Stimulated activated CD4-positive, alpha-beta T cell treated with anti-CD3 and anti-CD28 coated beads, Interleukin-1b, Interleukin-23, amount 100 ng/mL, for 1 hour (primary cell): ENCODE measurements at places on chromosomes 16 and 17.

DNA sequence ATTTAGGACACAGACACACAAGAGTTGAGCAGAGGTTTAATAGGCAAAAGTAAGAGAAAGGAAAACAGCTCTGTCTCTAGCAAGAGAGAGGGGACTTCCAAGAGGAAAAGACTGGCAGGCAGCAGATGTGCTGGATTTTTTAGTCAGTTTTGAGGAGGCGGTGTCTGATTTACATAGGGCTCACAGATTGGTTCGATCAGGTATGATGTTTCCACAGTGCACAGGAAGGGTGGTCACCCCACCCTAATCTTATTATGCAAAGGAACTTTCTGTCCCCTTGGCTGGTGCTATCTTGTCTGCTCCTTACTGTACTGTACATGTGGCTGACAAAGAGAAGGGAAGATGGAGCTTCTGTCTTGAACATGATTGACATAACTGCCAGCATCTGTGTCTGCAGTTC, 25.3 kb downstream of the BFAR start:
- DNase-seq = no peak

DNA sequence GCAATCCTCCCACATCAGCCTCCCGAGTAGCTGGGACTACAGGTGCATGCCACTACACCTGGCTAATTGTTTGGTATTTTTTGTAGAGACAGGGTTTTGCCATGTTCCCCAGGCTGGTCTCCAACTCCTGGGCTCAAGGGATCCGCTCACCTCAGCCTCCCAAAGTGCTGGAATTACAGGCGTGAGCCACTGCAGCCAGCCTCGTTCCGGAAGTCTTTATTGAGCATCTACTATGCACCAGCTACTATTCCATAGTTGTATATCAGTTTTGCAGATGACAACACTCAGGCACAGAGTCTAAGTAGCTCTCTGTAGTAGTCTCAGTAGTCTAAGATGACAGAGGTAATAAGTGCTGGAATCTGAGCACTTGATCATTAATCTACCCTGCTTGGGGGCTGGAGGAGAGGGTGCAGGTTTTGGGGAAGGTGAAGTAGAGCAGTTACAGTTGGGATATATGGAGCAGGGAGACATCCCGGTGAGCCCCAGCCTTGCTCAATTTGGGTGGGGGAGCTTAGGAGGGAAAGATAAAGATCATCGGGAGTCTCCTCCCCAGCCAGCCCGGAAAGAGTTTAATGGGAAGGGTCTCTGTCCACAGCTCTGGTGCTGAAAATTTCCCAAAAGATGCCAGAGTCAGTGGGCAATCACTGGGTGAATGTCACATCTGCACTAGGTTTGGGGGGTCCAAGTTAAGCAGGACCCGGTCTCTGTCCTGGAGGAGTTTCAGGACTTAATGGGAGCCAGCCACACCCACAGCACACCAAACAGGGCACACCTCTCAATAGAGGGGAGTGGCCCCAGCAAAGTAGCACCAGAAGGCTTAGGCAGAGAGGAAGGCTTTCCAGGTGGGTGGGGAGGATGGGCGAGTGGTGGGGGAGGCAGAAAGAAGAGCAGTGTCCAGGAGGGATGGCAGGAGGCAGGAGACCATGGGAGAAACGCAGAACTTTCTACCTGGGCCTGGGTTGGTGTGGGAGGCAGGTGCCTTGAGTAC, 1.7 kb downstream of the OTOP3 start:
- DNase-seq = no peak

DNA sequence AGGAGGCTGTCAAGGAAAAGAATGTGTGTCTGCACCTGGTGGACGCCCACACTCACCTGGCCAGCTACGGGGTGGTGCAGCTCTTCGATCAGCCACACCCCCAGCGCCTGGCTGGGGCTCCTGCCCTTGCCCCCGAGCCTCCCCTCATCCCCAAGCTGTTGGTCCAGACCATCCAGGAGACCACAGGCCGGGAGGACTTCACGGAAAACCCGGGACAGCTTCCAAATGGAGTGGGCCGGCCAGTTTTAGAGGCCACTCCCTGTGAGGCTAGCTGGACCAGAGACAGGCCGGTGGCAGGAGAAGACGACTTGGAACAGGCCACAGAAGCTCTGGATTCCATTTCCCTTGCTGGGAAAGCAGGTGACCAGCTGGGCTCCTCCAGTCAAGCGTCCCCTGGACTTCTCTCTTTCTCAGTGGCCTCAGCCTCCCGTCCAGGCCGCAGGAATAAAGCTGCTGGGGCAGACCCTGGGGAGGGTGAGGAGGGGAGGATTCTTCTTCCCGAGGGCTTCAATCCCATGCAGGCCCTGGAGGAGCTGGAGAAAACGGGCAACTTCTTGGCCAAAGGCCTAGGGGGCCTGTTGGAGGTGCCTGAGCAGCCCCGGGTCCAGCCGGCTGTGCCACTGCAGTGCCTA, 2.2 kb downstream of the WDR81 start:
- DNase-seq = no peak

- DNase-seq = no peak
These were observed 25.0 kb downstream of the HNF1B start for GRCh38 chr17:37719866-37720265.

DNA sequence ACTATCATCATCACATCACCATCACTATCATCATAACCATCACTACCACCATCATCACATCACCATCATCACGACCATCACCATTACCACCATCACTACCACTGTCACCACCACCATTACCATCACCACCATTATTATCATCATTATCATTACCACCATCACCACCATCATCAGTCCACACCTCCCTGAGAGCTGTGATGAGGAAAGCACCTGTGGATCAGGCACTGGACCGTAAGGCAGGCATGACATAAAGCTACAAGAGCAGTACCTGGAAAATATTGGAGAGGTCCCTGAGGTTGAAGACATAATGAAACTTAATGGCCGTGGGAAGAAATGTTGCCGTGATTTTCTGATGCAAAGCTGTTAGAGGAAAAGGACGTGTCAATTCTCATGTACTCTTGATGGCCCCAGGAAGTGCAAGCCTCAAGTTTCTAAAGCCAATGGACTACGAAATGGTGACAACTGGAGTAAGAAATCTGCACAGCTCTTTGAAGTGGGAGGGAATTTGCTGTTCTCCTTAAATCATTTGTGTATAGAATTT, 98.4 kb downstream of the DNAH17 start:
- DNase-seq = no peak

DNA sequence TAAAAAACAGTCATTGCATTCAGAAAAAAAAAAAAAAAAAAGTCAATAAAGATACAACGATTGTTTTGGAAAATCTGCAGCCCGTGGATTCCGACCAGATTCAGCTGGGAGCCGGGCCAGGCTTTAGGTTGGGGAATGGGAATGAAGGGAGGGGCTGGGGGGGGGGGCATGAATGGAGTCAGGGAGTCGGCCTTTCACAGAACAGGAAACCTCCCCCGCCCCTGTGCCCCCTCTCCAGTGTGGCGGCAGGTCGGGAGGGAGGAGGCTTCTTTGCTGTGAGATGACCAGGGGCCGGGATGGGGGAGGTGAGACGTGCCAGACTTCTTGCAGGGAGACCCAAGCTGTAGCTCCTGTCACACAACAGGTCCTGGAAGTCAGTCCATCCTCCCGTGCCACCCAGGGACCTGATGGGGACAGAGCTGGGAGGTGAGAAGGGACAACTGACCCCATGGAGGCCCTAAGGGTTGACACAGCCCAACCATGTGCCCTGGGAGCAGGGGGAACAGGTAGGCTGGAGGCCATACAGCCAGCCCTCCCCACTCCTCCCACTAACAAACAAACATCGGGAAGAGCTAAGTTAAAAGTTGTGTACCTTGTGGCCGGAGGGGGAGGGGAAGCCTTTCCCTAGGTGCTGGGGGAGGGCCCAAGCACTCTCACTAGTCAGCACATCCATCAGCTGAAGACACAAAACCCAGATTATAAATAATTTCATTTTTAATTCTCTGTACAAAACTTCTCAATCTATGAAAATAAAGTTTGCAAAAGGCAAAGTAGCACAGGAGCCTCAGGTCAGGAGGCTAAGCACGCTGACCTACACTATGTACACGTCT, 25.2 kb downstream of the SREBF1 start:
- no peak for DNase-seq

DNA sequence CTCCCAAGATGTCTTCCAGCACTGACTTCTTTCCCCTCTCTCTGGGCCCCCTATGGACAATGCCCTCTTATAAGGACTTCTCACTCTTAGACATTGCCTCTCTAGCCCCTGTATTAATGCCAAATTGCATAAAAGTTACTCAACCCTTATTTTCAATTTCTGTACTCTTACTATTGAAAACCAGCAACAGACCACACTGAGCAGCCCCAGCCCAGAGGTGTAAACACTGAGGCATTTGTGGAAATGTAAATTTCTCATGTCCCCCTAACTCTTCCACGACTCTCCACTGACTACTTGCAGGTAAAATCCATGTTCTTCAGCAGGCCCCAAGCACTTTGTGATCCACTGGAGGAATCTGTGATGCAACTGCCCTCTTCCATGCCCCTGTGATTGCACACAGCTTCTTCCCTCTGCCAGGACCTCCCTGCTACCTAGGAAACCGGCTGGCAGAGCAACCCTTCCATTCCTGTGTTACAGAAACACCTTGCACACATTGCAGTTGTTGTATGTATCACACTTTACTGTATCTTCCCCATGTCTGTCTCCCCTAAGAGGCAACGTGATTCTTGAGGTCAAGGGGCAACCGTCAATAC, 4.4 kb downstream of the N4BP1 start:
- no peak for DNase-seq

GRCh38 chr17:54891176-54891821, 9.4 kb upstream of the TOM1L1 start:
- no peak for DNase-seq

- no peak for DNase-seq
These were observed 217.8 kb upstream of the GSE1 start for GRCh38 chr16:85395207-85395912.

DNA sequence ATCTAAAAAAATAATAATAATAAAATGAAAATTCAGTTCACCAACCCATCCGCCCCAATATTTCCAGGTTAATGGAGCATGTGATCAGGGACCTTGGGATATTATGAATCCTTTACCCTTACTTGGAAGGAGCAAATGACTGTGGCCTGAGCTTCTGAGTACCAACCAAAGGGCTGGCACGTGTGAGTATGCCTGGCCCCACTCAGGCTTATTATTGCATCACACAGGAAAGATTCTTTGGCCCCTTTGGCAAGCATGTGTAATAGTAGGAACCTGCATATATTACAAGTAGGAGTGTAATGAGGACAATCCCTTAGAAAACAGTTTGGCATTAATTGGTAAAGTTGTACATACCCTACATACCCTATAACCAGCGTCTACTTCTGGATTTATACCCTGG, 7.2 kb upstream of the C17orf78 start:
- no peak for DNase-seq

DNA sequence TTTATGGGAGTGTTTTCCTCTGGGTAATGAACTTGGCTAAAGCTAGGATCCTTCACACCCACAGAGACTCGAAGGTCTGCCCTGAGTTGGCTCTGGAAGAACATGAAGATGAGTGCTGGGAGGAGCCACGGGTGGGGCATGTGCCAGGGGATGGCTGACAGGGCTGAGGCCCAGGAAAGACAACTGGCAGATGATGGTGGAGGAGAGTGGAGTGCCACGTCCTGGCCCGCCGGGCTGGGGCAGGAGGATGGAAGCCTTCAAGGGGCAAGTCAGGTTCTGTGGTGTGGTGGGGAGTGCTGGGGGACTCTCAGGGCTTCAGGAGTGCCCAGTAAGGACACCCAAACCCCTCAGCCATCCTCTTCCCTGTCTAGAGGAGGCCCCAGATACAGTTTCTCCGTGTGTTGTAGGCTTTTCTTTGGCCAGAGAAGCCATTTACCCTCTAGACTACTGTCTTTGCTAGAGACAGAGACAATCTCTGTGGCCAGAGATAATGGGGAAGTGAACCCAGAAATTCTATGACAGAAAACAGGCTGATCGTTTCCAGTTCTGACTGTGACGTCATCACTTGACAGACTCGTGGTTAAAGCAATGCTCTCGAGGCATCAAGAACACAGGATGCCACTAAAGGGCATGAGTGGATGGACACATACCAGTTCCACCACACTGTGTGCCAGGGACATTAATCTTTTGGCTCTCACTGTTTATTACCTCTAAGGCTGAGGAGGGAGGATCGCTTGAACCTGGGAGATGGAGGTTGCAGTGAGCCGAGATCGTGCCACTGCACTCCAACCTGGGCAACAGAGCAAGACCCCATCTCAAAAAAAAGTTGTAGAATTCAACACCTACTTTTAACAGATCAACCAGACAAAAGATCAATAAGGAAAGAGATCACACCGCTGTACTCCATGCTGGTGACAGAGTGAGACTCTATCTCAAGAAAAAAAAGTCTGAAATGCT, 18.6 kb upstream of the SLC5A10 start:
- no peak for DNase-seq

GRCh38 chr16:70257391-70257790, 5.7 kb upstream of the EXOSC6 start:
- no peak for DNase-seq

DNA sequence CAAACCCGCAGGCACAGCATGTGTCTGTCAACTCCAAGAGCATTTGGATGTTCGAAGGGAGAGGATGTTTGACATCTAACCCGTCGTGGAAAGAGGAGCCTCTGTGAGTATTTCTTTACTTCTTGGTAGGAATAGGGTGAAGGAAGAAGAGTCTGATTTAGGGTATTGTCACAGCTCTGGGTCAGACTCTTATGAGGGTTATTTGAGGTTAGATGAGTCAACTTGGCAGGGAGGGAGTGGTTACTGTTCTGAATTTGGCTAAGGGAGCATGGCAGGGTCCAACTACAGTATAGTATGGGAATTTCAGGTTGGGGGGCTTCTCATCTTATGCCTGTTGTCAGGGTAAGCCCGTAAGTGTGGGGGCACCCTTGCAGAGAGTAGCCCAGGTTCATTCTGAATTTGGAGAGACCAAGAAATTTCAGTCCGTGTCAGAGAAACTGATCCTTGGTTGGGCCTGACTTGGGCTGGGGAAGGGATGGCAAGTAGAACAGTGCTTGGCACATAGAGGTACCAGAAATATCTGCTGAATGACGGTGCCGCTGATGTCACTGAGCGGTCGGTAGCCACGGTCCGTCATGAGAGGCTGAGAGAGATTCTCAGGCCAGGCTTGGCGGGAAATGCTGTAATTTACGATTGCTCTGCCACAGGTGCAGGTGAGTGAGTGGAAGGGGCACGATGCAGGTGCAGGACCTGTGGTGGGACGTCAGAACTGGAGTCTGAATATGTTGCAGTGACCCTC, 43.2 kb downstream of the MYH3 start:
- no peak for DNase-seq

GRCh38 chr17:7404737-7405349, 946 bp upstream of the TMEM256 start:
- DNase-seq = peak; percentile 42

GRCh38 chr17:40180694-40181093, 3.4 kb downstream of the RAPGEFL1 start:
- no peak for DNase-seq

- DNase-seq = no peak
These were observed 53.5 kb downstream of the TIMM22 start for GRCh38 chr17:1050246-1050995.

DNA sequence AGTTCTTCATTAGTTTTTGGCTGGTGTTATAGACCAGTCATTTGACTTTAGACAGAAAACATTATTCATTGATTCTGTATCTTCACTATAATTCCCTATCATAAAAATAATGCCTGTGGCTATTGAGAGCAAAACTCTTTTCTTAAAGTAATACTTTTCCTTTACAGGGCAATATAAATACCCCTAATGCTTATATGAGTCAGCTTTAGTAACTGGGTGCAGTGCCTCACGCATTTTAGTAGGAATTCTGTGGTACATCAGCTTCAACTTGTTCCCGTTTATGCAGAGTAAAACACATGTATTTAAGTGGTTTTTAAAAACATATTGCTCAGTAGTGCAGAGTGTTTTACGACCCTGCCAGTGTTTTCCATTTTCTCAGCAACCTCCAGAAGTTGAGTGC, 68.1 kb downstream of the SEC14L1 start:
- no peak for DNase-seq

- DNase-seq = no peak
These were observed 6.8 kb downstream of the CIBAR2 start for GRCh38 chr16:85105475-85105874.
